ENCODE measurements at places on chromosomes 1 and 21.

DNA sequence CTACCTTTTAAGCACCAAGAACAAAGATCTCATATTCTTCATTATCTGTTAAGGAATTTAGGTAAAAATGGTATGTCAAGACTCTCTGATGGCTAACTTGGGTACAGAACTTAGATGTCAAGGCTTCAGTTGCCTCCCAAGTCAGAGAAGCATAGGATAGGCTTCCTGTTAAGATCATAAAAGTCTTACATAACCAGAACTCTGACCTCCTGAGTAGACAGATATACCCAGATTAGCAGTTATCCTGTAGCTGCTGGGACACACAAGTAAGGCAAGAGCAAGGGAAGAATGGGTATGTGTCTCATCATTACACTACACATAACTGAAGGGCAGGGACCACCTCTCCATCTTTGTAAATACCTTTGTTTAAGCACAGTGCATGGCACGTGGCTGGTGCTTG lies 15.4 kb upstream of the KLHL12 start:
- no peak for DNase-seq

DNA sequence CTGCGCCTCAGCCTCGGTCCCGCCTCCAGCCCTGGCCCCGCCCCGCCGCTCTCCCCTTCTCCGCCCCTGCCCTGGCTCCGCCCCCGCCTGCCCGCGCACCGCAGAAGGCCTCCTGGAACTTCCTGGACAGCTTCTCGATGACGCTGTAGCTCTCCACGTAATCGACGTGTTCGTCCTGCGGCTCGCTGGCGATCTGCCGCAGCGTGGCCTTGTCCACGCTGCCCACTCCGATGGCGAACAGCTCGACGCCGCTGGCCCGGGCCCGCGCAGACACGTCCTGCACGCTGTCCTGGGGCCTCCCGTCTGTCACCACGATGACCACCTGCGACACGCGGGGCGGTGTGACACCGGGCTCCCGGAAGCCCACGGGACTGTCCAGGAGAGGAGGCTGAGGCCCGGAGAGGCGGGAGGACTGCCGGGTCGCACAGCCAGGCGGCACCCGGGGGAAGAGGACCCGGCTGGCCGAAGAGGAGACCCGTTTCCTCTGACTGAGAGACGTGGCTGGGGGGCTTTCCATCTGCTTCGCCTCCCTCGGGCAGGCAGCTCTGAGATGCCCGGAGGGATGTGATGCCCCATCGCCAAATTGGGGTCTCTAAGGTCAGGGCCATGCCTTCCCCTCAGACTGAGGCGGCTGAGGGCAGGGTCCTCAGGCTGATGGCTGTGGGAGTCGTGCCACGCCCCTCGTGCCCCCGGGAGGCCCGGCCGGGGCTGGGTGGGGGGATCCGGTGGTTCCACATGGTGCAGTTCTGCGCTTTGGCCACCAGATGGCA lies 4.6 kb downstream of the MATN1 start:
- peak; percentile 82 for DNase-seq

GRCh38 chr1:246778663-246779062 lies 54.5 kb downstream of the SCCPDH start:
- no peak for DNase-seq

DNA sequence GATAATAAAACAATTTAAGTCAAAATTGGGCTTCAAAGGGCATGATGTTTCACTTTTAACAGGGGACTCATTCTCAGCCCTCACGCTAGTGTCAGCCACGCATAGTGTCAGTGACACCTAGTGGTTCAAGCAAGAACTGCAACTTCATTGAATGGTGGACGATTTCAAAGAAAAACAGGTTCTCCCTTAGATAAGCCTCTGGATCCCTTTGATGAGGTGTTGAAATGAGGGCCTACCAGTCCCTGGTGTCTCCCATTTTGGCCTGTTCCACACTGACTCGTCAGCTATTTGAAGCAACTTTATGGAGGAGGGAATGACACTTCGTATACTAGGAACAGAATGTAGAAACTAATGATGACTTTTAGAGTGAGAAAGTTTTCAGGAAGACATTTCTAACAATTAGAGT lies 56.2 kb downstream of the FCRL5 start:
- DNase-seq: no peak

- DNase-seq: peak; percentile 6
These were observed 55.6 kb downstream of the NKAIN1 start for GRCh38 chr1:31183927-31184554.

- DNase-seq: peak; percentile 29
These were observed 1.3 kb downstream of the EDARADD start for GRCh38 chr1:236395230-236395946.

DNA sequence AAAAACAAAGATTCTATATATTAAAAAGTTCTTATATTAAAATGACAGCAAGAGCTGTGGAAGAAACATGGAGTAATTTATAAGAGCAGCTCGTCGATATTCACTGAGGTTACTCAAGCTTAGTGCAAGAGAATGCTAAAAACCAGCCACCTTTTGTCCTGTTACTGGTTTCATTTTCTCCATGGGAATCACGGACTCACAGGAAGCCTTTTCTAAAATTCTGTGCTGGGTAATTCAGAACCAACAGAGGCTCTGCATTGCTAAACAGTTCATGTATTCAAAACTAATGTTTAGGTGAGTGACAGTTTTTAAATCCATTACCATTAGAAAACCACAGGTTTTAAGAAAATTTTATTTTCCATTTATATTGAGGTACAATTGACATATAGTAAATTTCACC lies 147.8 kb upstream of the MAP1LC3C start:
- DNase-seq: no peak

GRCh38 chr21:26849428-26850115 lies 4.4 kb upstream of the ADAMTS1 start:
- DNase-seq: no peak

- no peak for DNase-seq
These were observed 642.3 kb downstream of the RWDD3 start for GRCh38 chr1:95876276-95876675.

DNA sequence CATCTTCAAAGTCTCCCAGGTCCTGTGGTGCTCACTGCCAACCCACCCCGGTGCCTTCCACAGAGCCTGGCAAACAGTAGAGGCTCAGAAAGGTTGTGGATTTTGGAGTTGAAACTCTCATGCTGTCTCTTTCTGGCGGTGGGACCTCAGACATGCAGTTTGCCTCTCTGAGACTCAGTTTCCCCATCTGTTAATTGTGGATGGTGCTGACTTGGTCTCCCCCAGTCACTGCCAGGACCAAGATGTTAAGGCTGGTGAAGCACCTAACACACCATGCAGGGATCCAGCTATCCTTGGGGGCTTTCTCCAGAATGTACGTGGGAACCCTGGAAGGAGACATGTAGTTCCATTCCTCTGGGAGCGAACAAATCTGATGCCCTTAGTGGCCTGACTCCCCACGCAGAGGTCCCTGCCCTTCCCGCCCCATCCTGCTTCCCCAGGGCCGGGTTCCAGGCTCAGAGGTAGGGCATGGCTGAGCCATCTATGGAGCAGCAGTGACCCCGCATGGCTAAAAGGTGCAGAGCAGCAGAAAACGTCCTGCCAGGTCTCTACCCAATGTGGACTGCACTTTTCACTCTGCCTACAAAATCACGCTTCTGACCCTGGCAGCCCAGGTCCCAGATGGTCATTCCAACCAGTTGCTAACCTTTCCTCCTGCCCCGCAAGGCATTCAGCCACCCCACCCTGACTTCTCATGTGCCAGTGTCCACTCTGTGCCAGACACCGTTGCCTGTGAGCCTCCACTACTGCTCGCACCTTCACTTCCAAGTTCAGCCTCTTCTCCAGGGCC lies 9.2 kb upstream of the TTC22 start:
- peak; percentile 71 for DNase-seq

GRCh38 chr1:46136711-46137110 lies 4.3 kb upstream of the PIK3R3 start:
- no peak for DNase-seq

DNA sequence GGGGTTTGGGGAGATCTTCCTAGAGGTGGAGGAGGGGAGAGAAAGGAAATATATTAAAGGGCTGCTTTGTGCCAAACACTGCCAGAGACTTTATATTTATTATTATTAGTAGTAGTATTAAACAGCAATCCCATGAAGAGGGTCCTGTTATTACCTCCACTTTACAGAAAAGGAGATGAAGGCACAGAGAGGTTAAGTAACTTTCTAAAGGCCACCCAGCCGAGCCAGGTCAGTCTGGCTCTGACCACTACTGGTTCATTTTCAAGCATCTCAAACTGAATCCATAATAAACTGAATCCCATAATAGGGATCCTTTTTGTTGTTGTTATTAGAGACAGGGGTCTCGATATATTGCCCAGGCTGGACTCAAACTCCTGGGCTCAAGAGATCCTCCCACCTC lies 12.6 kb downstream of the NCMAP start:
- no peak for DNase-seq

GRCh38 chr1:151502035-151502700 lies 9.0 kb upstream of the CGN start:
- no peak for DNase-seq

DNA sequence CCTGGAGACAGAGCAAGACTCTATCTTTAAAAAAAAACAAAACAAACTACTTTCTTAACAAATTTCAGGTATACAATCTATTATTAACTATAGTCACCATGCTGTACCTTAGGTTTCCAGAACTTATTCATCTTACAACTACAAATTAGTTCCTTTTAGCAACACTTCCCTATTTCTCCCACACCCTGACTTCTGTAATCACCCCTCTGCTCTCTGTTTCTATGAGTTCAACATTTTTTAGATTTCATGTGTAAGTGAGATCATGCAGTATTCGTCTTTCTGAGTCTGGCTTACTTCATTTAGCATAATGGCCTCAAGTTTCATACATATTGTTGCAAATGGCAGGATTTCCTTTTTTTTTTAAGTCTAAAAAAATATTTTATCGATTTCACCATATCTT lies 77.9 kb upstream of the LPGAT1 start:
- no peak for DNase-seq

GRCh38 chr1:15911927-15912326 lies 64.0 kb downstream of the ZBTB17 start:
- no peak for DNase-seq

- DNase-seq: no peak
These were observed 24.9 kb upstream of the PDXK start for GRCh38 chr21:43693981-43694380.

GRCh38 chr1:8112611-8113261 lies 86.6 kb upstream of the ERRFI1 start:
- DNase-seq: no peak

DNA sequence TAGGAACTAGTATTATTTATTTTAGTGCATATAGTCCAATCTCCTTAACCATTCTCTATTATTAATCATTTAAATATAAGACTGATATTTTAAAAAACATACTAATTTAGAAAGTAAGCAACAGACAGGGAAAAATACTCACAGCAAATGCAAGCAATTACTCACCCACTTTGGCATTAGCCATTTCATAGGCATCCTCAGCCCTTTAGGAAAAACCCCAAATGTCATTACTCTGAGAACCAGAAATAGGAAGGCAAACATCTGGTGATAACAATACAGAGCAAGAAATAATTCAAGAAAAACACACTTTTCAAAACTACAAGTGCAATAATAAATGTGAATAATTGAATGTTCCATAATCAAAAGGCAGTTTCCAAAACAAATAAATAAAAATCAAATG lies 545.1 kb downstream of the PLPP3 start:
- no peak for DNase-seq

GRCh38 chr1:192592981-192593708 lies 17.6 kb downstream of the RGS1 start:
- no peak for DNase-seq

- DNase-seq: no peak
These were observed 2.0 kb upstream of the CCN1 start for GRCh38 chr1:85578321-85579295.

DNA sequence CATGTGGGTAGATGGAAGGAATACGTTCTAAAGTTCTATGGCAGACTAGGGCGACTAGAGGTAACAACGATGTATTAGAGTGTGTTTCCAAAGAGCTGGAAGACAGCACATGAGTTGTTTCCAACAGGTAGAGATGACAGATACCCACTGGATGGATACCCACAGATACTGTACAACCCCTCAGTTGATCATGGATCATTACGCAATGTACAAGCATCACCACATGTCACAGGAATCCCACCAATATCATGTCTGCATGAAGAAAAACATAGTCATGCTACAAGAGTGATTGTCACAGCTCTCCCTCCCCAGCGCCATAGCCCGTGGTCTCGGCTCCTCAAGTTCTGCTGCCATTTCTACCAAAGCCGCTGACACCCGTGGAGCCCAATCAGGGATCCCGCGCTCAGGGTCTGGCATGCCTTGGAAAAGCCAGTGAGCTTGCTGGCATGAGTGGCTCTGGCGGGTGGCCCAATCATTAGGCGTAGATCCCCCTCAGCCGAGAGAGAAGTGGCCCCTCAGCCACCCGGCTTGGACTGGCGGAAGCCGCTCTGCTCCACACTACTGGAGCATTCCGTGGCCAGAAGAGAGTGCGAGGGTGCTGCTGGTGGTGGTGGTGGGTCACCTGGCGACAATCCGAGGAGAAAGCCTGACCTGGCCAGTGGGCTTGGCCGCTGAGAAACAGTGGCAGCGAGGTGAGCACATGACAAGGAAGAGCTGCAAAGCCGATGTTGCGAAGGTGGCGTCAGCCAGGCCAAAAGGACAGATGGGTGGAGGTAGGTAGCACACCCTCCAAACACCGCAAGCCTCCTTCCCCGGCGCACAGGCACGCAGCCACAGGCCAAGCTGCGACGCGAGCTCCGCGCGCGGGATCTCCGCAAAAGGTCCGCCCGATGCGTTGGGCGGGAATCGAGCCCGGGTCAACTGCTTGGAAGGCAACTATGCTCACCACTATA lies 65.7 kb upstream of the FCGR2A start:
- DNase-seq: peak; percentile 23

- DNase-seq: no peak
These were observed 29.7 kb downstream of the ADARB1 start for GRCh38 chr21:45103971-45104520.

- peak; percentile 84 for DNase-seq
These were observed at the start of gene SPOCD1 for GRCh38 chr1:31815752-31816500. Gene SPOCD1 (minus strand): TSS chr1:31816022. CDS start chr1:31815333, 689 bp downstream.
